ENCODE measurements at places on chromosomes 12 and 14.

DNA sequence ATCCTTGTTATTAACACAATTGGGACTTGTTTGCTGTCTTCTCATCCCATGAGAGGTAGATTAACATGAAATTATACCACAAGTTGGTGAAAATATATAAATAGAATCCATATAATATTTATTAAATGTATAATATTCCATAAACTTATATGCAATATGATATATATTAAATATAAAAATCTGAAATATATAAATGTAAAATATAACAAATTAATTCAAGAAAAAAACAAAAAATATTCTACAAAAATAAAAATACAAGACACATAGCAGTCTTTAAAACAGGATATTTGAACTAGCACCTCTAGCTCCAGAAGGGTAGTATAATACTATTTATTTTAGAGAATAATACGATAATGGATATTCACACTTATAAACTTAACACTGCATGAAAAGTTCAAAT is 603.3 kb upstream of the FLRT2 start:
- DNase-seq, result no peak

DNA sequence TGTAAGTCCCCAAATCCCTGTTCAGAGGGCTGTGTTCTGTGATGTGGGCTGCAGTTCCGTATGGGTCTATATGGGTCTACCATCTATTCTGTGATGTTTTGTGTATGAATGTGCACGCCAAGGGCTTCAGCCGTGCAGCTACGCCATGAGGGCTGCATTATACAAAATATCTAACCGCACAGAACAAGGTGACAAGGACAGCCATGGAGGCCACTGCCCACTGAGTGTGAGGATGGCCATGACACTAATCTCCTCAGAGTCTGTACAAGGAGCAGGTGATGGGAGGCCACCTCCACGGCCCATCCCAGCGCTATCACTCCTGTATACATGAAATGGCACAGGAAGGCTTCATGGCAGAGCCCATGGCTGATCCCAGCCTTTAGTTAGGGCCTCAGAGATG is 102.0 kb downstream of the DICER1 start:
- DNase-seq, result no peak

DNA sequence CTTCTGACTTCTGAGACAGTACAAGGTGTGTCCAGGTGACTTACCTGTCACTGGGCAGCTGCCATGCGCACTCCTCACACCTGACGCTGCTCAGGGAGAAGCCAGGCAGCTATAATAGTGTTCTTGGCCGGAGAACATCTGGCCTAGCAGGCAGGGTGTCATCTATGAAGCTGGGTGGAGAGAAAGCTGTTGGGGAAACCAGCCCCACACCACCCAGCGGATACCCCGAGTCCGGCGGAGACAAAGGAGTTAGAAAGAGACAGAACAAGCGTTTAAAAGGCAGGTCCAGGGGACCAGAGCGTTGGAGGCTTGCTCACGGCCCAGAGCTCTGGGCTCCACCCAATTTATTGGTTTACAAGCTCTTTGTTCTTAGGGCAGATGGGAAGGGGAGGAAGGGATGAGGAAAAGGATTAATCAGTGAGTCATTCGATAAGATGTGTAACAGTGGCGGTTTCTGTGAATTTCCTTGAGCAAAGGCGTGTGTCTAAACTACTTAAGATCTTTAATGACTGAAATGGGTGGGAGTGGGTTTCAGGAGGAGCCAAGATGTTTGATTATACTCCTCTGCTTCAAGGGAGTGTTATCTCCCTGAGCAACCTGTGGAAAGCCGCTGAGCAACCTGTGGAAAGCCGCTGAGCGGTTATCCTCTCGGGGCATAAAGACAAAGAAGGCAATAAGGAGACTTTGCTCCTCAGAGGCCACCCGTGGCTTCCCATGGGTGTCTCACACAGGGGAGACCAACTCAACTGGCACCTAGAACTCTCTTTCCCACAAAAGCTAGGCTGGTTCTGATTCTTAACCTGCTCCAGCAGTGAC is at the start of gene GALNT8:
Gene GALNT8 (plus strand): TSS at position 580 of the 816 bp plus-strand sequence. CDS start 278 bp downstream, outside the sequence.
- peak; percentile 68 for DNase-seq

- no peak for DNase-seq
These were observed 207.6 kb upstream of the FOXN3 start for GRCh38 chr14:89624500-89625156.

GRCh38 chr12:49060237-49061156 is at the start of gene KMT2D:
Gene KMT2D (minus strand): TSS chr12:49060794. CDS start chr12:49055324, 5,470 bp downstream.
- DNase-seq, result peak; percentile 95
